Spinal cord (tissue), 10 donors: ENCODE measurements at places on chromosomes 7 and 10. TPM values are rescaled to one million over a fixed set of nuclear protein-coding genes. Genes with fewer than 3 reads are reported as not detected.

Gene C10orf90
- total RNA-seq: 1.7 TPM

Gene ATG9B
- 2.3 TPM for total RNA-seq

Gene TNS3
- 58.6 TPM for total RNA-seq

Gene CALCR
- total RNA-seq: 2.4 TPM

Gene PDE6C
- not detected for total RNA-seq

Gene TM9SF3
- total RNA-seq: 145 TPM

Gene MBLAC1
- 4.8 TPM for total RNA-seq

Gene SMIM30
- 78.7 TPM for total RNA-seq

Gene XRCC2
- 4.5 TPM for total RNA-seq

Gene CASP7
- 10.0 TPM for total RNA-seq

Gene CCL24
- total RNA-seq: not detected

Gene ZNF277
- total RNA-seq: 32.1 TPM

Gene GSTK1
- 58.2 TPM for total RNA-seq

Gene BAIAP2L1
- 1.5 TPM for total RNA-seq

Gene MOSPD3
- total RNA-seq: 15.2 TPM

Gene ITPRID1
- total RNA-seq: 0.11 TPM

Gene RNF148
- 0.99 TPM for total RNA-seq
